ENCODE measurements at places on chromosomes 3 and 15.

- DNase-seq: no peak
Observed at GRCh38 chr15:48250640-48251076, 44.6 kb downstream of the SLC12A1 start.

GRCh38 chr15:76756381-76756780 is 148.8 kb downstream of the SCAPER start:
- DNase-seq: no peak

- DNase-seq: no peak
Observed at GRCh38 chr3:150612494-150612893, 9.4 kb downstream of the SELENOT start.

DNA sequence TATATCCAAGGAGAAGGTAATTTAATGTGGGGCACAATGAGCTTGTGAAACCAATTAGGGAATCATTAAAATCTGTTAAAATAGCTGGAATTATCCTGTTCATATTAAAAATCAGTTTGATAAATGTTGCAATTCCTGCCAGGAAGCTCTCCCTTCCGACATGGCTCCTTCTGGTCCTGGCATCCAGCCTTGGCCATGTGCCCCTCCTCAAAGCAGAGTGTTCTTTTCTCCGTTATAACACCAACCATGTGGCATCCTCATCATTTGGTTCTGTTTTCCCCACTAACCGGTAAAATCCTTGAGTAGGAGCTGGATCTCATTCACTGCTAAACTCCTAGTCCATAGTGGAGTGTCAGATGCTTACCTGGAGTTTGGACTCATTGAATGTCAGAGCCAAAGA is 127.2 kb downstream of the ARNT2 start:
- DNase-seq: no peak

DNA sequence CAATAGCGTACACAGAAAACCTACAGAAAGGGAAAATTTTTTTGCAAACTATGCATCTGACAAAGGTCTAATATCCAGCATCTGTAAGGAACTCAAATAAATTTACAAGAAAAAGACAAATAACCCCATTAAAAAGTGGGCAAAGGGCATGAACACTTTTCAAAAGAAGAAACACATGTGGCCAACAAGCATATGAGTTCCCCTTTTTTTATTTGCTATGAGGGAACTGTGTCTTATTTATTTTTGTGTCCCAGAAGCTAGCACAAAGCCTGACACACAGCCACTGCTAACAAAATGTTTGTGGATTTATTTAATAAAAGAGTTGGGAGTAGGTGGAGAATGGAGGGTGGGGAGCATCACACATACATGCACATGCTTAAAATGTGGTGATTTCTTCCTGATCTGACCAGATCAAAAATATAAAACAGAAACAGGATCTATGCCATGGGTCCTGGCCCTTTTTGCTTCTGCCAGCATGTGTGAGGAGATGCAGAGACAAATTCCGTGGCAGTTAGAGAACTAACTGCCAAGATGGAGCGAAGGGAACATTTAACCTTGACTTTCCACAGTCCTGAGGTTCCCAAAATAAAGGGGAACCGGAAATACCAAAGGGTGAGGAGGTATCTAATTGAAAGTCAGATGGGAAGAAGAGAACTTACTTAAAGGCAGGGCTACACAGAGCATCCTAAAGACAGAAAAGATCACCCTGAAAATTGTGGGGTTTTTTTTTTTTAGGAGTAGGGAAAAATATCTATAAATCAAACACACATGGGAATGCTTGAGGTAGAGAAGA is at the start of gene TMEM202:
TSS of gene TMEM202 (plus strand) at position 510 of the 793 bp plus-strand sequence. CDS start at position 532, 22 bp downstream.
- no peak for DNase-seq

Data from thoracic aorta (tissue), 2 donors.